ENCODE measurements at places on chromosomes 4 and X. TPM values are rescaled to one million over a fixed set of nuclear protein-coding genes. Genes with fewer than 3 reads are reported as not detected.

Gene STS
- total RNA-seq: 1.9 TPM

Gene S100G
- not detected for total RNA-seq

Gene PABPC5
- total RNA-seq: not detected

Gene VMA21
- 67.7 TPM for total RNA-seq

Gene RTL3
- total RNA-seq: not detected

Gene RBM41
- 13.0 TPM for total RNA-seq

Gene FAM47A
- total RNA-seq: not detected

Gene EFHC2
- total RNA-seq: 0.06 TPM
